ENCODE measurements at places on chromosomes 11 and 22.

- H3K4me3 ChIP-seq, result peak overlapping the region; percentile 26
- no peak for DNase-seq
- H3K27ac ChIP-seq, result no peak overlapping the region
Observed at GRCh38 chr22:32354360-32355351, 3.0 kb upstream of the RFPL3 start.

GRCh38 chr11:47553406-47553743 is 443 bp upstream of the CELF1 start:
- peaks cover 37% of the 10 kb centered on the region for H3K4me1 ChIP-seq
- no peak for DNase-seq
- no peaks in the 10 kb centered on the region for H3K27me3 ChIP-seq
- H3K27ac ChIP-seq, result peak overlapping the region; percentile 94

- no peak for DNase-seq
- peaks cover 3% of the 10 kb centered on the region for H3K27me3 ChIP-seq
- no peak overlapping the region for H3K4me3 ChIP-seq
- H3K36me3 ChIP-seq, result no peaks in the 10 kb centered on the region
- H3K27ac ChIP-seq, result no peak overlapping the region
- H3K4me1 ChIP-seq, result peaks cover 4% of the 10 kb centered on the region
Observed at GRCh38 chr22:27223317-27224177, 566.2 kb downstream of the MIAT start.

DNA sequence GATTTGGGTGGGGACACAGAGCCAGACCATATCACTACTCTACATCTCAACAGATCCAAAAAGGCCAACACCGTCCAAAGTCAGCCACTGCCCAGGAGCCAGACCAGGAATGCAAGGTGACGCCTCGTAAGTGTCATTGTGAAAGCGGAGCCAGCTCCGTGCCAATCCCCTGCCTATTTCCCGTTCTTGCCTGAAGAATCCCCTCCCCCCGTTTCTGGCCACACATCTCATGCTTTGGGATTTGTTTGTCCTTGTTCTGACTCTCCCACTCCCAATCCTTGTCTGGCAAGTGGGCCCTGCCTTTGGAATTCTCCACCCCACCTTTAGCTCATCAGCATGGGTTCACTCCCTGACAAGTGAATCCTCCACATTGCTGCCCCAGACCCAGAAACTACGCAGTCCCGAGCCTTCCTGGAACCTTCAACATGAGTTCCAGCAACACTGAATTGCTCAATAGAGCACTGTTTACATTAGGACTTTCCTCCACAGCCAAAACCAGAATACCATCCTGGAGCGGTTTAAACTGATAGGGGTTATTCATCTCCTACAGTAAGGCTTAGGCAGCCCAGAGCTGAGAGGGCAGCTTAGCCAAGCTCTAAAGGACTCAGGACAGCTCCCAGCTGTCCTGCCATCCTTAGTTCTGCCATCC is 6.0 kb upstream of the SLC35C1 start:
- no peaks in the 10 kb centered on the region for H3K36me3 ChIP-seq
- H3K27ac ChIP-seq, result no peak overlapping the region
- H3K4me1 ChIP-seq, result peaks cover 11% of the 10 kb centered on the region
- H3K27me3 ChIP-seq, result no peaks in the 10 kb centered on the region
- no peak overlapping the region for H3K4me3 ChIP-seq
- DNase-seq, result no peak

DNA sequence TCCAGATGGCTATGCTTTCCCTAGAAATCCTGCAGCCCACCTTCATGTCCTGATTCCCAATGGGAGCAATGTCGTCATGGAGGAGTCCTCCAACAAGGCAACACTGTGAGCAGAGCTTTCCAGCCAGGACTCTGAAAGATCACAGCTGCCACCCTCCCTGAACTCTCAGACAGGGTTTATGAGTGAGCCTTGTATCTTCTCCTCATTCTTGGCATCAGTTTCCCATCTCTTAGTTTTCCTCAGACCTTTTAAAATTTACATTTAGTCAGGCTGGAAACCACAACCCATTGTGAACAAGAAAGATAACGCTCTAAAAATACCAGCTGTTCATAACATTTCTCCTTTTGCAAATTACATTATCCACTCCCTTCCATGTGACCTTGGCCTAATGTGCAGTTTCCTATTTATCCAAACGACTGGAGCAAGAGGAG is 15.6 kb upstream of the LYVE1 start:
- peaks cover 20% of the 10 kb centered on the region for H3K4me1 ChIP-seq
- no peak overlapping the region for H3K4me3 ChIP-seq
- peaks cover 4% of the 10 kb centered on the region for H3K36me3 ChIP-seq
- no peak overlapping the region for H3K27ac ChIP-seq
- H3K27me3 ChIP-seq, result no peaks in the 10 kb centered on the region

DNA sequence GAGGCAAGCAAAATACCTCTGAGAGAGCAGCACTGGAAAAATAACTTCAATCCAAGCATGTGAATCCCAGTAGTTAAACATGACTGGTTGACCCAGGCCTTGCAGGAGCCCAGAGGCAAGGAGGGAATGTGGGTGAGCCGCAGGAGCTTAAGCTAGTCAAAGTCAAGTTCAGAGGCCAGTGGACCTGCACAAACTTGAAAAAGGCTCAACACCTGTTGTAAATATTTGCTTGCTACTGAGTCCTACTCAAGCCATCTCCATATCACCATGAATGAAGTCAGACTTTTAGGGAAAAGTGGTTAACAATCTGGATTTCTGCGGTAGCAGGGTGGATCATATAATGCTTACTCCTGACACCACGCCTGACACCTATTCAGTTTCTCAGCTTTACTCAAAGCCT is 4.8 kb upstream of the CAT start:
- H3K27me3 ChIP-seq, result no peaks in the 10 kb centered on the region
- H3K36me3 ChIP-seq, result no peaks in the 10 kb centered on the region
- no peak overlapping the region for H3K4me3 ChIP-seq
- H3K27ac ChIP-seq, result no peak overlapping the region

DNA sequence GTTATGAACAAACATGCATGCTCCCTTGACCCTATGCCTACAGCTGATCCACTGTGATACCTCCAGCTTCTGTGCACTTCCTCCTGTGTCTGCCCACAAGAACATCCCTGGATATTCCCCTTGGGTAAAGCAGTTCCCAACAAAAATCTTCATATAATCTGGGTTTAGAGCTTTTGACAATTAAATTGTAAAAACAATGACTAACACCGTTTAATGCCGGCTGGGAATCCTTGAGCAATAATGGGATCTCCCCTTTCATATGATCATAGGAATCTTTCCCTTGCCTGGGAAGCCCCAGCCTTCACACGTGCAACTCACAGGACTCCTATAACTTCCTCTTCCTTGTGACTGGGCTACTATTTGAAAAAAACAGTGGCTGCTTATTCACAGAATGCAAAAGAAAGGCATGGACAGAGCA is 6.3 kb upstream of the ZC3H12C start:
- peaks cover 30% of the 10 kb centered on the region for H3K4me1 ChIP-seq
- H3K36me3 ChIP-seq, result no peaks in the 10 kb centered on the region
- no peak overlapping the region for H3K27ac ChIP-seq

GRCh38 chr11:61603667-61604066 is 22.8 kb upstream of the SYT7 start:
- DNase-seq, result no peak
- no peaks in the 10 kb centered on the region for H3K36me3 ChIP-seq
- H3K4me3 ChIP-seq, result no peak overlapping the region
- peak overlapping the region; percentile 61 for H3K27ac ChIP-seq
- peaks cover 2% of the 10 kb centered on the region for H3K27me3 ChIP-seq

DNA sequence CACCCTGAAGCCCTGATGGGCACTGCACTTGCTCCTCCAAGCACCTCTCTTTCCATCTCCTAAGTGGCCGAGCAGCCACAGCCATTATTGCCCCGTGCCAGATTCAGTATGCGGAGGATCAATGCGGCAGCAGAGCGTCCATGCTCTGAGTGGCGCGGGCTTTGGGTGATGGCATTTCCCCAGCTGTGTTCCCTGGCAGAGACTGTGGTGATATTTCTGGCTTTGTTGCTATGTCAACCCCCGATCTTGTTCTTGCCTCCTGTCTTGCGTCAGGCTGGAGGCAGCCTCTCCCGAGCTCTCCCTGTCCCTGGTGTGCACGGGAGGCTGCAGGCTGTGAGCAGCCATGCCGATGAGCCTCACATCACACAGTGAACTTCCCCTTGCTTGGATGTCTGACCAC is 1018.6 kb downstream of the TBC1D22A start:
- no peak for DNase-seq
- no peaks in the 10 kb centered on the region for H3K4me1 ChIP-seq
- H3K27ac ChIP-seq, result no peak overlapping the region
- H3K27me3 ChIP-seq, result peaks cover 15% of the 10 kb centered on the region
- H3K4me3 ChIP-seq, result no peak overlapping the region
- no peaks in the 10 kb centered on the region for H3K36me3 ChIP-seq

GRCh38 chr11:504053-504993 is 2.7 kb downstream of the RNH1 start:
- peaks cover 27% of the 10 kb centered on the region for H3K36me3 ChIP-seq
- no peaks in the 10 kb centered on the region for H3K27me3 ChIP-seq
- peak overlapping the region; percentile 100 for H3K27ac ChIP-seq
- peak; percentile 85 for DNase-seq

DNA sequence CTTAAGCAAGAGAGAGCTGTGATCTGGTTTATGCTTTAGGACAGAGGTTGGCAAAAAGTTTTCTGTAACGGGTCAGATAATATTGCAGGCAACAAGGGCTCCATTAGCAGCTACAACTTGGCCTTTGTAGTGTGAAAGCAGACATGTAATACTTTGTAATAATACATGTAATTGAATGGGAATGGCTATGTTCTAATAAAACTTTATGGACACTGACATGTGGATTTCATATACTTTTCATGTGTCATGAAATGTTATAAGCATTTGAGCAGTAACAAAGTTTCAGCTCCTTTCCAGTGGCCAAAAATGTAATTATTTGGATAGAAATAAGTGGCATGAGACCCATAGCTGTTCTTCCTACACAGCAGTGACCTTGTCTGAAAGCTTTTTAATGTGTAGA is 3.1 kb downstream of the DYNC2H1 start:
- H3K36me3 ChIP-seq, result peaks cover 7% of the 10 kb centered on the region
- H3K27me3 ChIP-seq, result no peaks in the 10 kb centered on the region
- H3K27ac ChIP-seq, result no peak overlapping the region
- H3K4me3 ChIP-seq, result no peak overlapping the region
- no peak for DNase-seq

- no peaks in the 10 kb centered on the region for H3K27me3 ChIP-seq
- peaks cover 1% of the 10 kb centered on the region for H3K4me1 ChIP-seq
- DNase-seq, result no peak
- H3K4me3 ChIP-seq, result no peak overlapping the region
- no peaks in the 10 kb centered on the region for H3K36me3 ChIP-seq
Observed at GRCh38 chr11:82907371-82907770, 5.8 kb downstream of the DDIAS start.

- H3K4me3 ChIP-seq, result no peak overlapping the region
- DNase-seq, result no peak
- H3K4me1 ChIP-seq, result no peaks in the 10 kb centered on the region
- H3K27me3 ChIP-seq, result no peaks in the 10 kb centered on the region
- H3K36me3 ChIP-seq, result no peaks in the 10 kb centered on the region
Observed at GRCh38 chr11:111006227-111006626, 239.3 kb upstream of the POU2AF2 start.

DNA sequence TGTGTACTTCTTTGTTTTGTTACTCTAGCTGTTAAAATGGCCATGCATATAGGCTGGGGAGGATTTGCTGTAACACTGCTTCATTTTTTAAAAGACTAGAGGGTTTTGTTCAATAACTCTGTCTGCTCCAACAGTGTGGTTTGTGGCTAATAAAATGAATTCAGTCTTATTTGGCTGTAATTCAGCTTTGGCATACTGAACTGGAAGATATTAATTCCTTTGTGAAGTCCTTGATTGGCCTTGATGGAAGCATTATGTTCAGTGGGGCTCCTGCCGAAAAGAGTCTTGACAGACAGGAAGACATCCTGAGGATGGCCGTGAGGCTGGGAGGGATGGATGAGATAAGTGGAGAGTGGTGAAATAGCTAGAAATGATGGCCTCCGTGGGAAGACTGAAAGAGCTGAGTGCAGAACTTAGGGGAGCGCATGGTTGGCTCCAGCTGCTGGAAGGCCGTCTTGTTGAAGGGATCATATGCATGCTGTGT is 44.8 kb upstream of the MYO18B start:
- no peak overlapping the region for H3K27ac ChIP-seq
- no peaks in the 10 kb centered on the region for H3K36me3 ChIP-seq

- H3K27ac ChIP-seq, result no peak overlapping the region
- H3K4me1 ChIP-seq, result no peaks in the 10 kb centered on the region
- peak overlapping the region; percentile 3 for H3K4me3 ChIP-seq
- DNase-seq, result no peak
- H3K27me3 ChIP-seq, result no peaks in the 10 kb centered on the region
- H3K36me3 ChIP-seq, result no peaks in the 10 kb centered on the region
Observed at GRCh38 chr11:6746086-6746618, 25.6 kb downstream of the OR2AG2 start.

GRCh38 chr11:47383071-47383470 is 4.7 kb upstream of the SPI1 start:
- no peak overlapping the region for H3K4me3 ChIP-seq
- no peaks in the 10 kb centered on the region for H3K27me3 ChIP-seq
- no peaks in the 10 kb centered on the region for H3K36me3 ChIP-seq
- H3K4me1 ChIP-seq, result peaks cover 7% of the 10 kb centered on the region

DNA sequence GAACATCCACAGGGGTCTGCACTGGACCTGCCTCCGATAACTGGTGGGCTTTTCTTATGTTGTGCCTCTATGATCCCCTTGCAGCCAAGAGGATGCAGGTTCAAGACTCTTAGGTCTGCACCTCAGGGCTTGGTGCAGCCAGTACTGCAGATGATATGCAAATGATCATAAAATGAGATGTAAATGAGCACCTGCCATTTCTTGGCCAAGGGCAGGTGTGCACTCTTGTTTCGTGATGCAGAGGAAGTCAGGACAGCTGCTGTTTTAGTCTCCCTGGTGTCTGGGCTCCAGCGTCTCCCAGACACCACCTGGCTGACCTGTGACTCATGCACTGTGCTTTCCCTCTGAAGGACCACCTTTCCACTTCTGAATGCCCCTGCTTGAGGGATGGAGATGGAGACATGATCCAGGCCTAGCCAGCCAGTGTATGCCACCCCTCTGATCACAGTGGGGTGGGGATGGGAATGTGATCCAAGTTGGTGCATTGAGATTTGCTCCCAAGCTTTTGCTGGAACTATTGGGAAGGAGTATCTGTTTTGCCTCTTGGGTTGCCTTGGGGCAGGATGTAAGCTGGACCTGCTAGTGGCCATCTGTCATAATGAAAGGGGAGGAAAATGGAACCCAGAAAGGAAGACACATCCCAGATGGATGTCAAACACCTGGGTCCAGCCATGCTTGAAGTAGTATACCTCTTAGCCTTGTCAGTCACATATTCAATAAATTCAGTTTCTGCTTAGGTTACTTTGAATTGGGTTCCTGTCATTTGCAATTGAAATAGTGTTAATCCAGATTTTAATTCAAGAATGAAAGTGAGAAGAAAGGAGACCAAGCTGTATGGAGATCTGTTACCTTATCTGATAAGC is 3.3 kb upstream of the KCNJ11 start:
- no peak for DNase-seq
- H3K4me3 ChIP-seq, result no peak overlapping the region
- H3K36me3 ChIP-seq, result no peaks in the 10 kb centered on the region
- H3K27me3 ChIP-seq, result peaks cover 12% of the 10 kb centered on the region
- H3K4me1 ChIP-seq, result peaks cover 14% of the 10 kb centered on the region
- H3K27ac ChIP-seq, result no peak overlapping the region
